Caki2 (cell line): ENCODE measurements at places on chromosomes 13 and 19.

DNA sequence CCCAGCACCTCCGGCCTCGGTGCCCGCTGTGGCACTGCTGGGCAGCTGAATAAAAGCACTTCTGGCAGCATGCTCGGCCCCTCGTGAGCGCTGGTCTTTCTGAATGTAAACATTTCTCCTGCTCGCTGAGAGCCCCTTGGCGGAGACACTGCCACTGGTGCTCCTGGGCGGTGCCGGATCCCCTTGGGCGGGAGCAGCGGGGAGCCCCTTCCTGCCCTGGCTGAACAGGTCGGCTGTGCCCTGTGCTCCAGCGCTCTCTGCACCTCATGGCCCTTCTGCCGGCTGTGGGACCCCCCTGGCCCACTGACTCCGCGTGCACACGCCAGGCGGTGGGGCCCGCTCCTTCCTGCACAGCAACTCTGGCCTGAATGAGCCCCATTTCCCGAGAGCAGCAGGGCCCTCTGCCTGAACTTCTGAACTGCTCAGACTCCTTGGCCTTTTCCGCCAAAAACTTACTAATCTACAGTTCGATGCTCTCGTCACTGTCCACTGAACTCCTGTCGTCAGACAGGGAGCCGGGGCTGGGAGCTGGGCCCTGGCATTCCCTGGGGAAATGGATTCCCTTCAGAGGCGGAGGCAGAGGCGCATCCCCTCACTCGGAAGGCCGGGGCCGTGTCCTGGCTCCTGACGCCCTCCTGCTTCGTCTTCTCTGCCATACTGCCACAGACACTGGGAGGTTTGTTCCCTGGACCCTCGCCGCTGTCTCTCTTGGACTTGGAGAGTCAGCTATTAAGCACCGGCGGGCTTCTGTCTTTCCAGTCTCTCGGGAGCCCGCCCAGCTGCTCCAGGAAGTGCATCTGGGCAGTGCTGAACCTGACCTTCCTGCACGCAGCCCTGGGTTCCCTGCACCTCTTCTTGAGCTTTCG, 14.2 kb downstream of the RB1 start:
- DNase-seq = no peak

GRCh38 chr13:33103457-33103856, 87.2 kb downstream of the KL start:
- DNase-seq = no peak

DNA sequence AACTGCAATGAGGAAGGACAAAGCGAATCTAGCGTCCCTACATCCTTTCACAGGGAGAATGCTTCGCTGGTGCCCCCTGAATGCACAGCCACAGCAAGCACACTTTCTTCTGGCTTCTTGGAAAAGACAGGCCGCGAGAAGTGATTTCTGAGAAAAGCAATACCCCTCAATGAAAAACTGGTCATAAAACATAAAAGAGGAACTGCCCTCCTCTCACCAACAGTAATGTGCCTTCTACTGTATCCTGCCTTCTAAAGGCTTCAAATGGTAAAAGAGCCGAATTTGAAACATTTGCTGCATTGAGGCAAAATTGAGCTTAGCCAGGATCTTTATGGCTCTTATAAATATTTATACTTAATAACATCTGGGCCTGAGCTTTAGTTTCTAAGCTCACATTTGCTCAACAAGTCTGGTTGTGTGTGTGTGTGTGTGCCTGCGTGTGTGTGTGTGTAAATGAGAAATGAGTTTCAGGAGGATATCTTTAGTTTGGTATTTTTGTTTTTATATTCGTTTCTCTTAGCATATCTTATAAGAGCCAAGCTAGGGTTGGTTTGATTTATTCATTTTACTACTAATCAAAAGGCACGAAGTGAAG, 246.1 kb upstream of the MAB21L1 start:
- no peak for DNase-seq

DNA sequence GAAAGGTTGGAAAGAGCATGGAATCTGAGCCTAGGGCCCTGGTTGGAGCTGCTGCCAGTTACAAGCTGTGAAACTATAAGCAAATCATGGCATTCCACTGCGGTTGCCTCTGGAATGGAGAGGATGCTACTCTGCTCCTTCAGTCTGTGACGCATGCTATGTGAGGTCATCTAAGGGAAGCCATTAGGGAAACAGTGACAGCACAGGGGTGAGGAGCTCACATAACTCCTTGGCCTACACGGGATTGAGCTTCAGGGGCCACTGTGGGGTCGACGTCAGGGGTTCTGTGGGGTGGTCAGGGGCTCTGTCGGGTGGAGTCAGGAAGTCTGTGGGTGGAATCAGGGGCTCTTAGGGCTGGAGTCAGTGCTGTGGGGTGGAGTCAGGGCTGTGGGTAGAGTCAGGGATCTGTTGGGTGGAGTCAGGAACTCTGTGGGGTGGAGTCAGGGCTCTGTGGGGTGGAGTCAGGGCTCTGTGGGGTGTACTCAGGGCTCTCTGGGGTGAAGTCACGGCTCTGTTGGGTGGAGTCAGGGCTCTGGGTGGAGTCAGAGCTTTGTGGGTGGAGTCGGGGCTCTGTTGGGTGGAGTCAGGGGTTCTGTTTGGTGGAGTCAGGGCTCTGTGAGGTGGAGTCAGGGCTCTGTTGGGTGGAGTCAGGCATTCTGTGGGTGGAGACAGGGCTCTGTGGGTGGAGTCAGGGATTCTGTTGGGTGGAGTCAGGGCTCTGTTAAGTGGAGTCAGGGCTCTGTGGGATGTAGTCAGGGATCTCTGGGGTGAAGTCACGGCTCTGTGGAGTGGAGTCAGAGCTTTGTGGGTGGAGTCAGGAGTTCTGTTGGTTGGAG, 35.8 kb upstream of the MEDAG start:
- DNase-seq = peak; percentile 98

DNA sequence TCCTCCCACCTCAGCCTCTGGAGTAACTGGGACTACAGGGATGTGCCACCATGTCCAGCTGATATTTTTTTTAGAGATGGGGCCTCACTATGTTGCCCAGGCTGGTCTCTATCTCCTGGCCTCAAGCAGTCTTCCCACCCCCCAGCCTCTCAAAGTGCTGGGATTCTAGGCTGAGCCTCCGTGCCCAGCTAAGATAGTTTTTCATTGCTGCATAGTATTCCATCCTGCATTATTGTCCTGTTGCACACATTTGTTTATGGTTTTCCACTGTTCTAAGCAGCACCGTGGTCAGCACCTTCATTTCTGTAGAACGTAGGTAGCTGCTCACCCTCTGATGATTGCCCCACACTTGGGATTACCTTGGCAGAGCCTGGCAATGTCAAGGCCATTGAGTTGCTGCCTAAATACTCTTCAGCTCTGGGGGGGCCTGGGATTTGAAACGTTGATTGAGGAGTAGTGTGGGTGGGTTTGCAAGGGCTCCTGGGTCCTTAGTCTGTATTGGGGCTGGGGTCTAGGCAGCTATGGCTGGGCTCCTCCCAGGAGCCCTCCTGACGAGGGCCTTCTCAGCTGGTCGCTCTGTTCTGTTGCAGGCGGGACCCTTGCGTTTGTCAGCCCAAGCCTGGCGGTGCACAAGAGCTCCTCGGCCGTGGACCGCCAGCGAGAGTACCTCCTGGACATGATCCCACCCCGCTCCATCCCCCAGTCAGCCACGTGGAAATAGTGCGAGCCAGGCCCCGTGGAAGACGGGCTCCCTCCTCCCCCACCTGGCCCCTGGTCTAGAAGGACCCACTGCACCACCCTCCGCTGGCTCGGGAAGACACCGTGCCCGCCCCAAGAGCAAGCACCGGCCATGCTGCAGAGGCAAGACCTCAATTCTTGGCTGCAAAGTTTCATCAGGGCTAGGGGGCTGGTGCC, 10.3 kb downstream of the TSSK6 start:
- DNase-seq = no peak

DNA sequence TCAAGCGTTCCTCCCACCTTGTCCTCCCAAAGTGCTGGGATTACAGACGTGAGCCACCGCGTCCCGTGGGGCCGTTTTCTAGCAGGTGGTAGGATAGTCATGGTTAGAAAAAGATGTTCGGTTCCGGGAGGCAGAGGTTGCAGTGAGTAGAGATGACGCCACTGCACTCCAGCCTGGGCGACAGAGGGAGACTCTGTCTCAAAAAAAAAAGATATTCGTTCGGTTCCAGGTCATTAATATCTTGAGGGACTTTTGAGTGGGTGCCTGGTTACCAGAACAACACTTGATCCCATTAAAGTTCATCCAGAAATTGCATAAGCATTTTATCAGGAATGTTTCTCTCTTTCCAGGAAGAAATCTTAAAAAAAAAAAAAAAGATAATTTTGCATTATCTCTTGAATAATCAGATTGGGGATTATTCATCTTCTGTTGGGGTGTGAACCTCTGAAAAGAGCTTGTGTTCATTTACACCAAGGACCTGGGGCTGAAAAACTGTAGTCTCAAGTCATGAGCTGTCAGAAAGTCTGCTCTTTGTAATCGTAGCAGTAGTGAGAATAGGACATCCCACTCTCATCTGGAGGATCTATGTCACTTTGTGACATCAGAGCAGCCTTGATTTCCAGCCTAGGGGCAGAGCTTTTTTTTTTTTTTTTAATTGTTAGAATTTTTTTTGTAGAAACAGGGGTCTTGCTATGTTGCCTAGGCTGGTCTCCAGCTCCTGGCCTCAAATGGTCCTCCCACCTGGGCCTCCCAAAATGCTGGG, 1.0 kb upstream of the ETHE1 start:
- DNase-seq = peak; percentile 98

DNA sequence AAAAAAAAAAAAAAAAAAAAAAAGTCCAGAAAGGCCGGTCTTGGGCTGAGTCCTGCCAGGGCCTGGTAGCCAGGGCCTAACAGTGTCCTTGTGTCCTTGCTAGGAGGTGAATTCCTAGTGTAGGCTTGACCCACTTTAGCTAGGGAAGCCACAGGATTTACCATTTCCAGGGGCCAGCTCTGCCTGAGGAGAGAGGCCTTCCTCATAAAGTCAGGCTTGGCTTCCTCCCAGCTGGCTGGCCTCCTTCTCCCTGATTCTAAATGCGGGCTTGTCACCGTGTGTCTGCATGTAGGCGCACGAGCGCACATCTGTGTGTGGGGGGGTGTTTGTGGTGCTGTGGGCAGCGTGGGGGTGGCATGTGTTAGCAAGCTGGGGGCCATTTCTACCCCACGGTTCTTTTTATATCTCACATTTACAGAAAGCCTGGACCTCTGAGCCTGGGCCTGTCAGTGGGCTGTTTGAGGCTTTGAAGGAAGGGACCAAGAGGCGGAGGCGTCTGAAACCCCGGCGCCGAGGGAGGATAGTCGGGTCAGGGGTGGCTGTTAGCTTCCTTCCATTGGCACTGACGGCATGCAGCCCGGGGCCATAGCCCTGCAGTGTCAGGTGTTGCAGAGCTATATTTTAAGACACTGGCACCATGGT, 31.7 kb downstream of the IER2 start:
- no peak for DNase-seq

GRCh38 chr19:58581227-58582141, 8.3 kb upstream of the MZF1 start:
- DNase-seq = no peak

GRCh38 chr13:49240017-49240416, 7.7 kb upstream of the CDADC1 start:
- no peak for DNase-seq

GRCh38 chr19:44021221-44021620, 4.0 kb upstream of the ZNF222 start:
- no peak for DNase-seq

GRCh38 chr19:38211766-38212165, 12.3 kb downstream of the DPF1 start:
- no peak for DNase-seq

DNA sequence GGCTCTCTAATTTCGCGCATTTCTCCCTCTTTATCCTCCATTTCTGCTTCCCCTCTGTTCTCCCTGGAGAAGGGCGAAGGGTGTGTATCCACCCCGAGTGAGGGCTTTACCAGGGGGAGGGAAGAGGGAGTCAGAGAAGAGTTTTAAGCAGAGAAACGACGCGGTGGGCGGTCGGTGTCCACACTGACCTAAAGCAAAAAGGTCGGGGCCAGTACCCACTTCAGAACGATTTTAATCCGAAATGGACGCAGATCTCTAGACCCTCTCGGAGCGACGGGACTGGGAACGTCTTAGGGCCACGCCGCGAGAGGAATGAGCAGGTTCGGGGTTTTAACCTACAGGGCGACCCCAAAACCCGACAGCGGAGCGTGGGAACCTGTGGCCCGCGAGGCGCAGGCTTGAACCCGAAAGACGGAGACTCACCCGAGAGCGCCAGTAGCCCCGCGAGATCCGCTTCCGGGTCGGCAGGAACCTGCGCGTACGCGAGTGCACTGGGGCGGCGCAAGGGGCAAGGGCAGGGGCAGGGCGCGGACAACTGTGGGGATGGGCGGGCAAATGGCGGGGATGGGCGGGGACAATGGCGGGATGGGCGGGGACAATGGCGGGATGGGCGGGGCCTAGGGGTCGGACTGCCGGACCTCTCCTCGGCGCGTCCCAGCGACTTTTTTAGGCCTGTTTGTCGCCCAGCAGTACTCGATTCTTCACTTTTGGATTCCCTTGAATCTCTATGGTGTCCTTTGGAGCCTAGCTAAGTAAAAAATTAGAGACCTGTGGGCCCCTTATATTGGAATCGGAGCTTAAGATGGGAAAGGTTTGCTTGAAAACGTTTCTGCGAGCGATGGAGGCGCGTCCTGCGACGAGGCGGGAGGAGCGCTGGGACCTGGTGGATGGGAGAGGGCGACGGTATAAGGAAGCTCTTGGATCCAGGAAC, at the start of gene ZNF677:
ZNF677 (minus strand) TSS at position 463 of the 931 bp plus-strand sequence. CDS start 3,323 bp downstream, outside the sequence.
- DNase-seq = no peak

- DNase-seq = peak; percentile 30
Observed at GRCh38 chr19:48806818-48807589, 3.8 kb downstream of the BCAT2 start.
